ENCODE measurements at places on chromosomes 5 and 9.
A peak's percentile ranks its signal among the peaks of the same experiment; 100 is the strongest.

GRCh38 chr9:133050142-133050541 lies 11.6 kb upstream of the CEL start:
- no peak for DNase-seq

DNA sequence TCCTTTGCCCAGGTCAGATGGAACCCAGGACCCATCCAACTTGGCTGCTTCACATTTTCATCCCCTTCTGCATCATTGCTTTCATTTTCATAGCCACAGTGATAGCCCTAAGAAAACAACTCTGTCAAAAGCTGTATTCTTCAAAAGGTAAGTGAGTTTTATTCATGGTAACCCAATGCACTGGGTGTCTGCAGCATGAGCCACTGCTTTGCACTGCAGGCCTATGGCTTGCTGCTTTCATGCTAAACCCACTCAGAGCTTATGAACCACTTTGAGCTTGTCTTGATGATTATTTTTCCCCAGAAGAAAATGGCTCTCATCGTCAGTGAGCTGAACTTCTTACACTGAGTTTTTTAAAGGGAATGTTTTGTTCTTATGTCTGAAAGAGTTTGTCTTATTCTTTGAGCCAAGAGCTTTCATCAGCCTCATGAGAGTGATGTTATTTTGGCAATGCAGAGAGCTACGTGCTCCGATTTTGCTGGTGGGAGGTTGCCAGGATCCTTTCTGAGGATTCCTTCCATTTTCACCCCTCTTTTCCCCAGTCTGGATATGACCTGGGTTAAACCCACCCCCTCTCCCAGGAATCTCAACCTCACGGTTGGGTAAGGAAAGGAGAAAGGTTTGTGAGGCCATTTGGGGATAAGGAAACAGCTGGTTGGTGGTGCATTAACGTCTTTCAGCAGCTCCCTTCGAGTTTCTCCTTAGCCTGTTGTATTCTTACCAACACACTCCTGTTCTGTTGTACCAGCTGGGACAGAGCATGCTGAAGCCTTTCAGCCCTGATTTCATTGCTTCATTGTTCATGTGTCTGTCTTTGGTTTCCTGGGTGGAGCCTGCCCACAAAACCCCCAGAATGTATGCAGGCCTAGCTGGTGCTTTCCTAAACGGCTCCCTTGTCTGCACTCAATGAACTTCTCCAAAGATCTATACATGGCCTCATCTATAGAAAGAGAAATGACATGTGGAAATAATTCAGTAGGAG lies 47.6 kb downstream of the PDCD1LG2 start:
- DNase-seq, result no peak

- DNase-seq, result no peak
Measured at GRCh38 chr5:66850354-66851075, 254.3 kb downstream of the MAST4 start.

DNA sequence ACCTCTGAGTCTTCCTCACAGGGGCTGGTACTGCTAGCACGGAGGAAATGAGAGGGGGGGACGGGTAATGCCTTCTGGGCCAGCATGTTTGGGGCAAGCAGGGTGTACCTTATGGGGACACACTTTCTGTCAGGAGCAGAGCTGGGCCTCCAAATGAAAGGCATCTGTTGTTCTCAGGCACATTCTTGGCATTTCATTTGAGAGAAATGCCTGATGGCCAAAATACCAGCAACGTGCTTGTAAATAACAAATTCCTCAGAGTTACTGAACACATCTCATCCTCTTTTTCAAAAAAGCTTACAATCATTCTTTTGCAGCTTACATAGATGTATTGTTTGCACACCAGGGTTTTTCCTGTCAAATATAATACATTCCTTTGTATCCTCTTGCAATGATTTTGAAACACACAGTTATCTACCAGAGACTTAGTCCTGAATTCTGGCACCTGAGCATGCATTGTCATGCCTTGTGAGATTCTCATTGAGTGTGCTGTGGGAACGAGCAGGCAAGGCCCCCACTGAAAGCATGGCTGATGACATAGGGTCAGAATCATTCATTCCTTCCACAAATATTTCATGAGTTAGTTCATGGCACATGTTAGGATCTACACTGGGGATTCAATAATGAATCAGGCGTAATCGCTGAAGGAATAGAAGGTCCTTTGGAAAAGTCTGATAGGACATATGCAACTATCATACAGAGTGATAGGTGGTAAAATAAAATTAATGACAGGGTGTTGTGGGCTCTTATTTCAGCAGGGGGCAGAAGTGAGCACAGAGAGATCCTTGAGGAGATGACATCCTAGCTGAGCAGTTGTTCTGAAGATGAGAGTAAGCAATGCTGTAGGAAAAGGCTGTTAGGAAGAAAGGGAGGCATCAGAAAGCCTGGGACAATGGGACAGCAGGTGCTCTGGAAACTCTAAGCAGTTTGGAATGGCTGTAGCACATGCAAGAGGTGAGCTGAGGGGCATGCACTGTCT lies 260.9 kb upstream of the TUT7 start:
- DNase-seq, result peak; percentile 17

DNA sequence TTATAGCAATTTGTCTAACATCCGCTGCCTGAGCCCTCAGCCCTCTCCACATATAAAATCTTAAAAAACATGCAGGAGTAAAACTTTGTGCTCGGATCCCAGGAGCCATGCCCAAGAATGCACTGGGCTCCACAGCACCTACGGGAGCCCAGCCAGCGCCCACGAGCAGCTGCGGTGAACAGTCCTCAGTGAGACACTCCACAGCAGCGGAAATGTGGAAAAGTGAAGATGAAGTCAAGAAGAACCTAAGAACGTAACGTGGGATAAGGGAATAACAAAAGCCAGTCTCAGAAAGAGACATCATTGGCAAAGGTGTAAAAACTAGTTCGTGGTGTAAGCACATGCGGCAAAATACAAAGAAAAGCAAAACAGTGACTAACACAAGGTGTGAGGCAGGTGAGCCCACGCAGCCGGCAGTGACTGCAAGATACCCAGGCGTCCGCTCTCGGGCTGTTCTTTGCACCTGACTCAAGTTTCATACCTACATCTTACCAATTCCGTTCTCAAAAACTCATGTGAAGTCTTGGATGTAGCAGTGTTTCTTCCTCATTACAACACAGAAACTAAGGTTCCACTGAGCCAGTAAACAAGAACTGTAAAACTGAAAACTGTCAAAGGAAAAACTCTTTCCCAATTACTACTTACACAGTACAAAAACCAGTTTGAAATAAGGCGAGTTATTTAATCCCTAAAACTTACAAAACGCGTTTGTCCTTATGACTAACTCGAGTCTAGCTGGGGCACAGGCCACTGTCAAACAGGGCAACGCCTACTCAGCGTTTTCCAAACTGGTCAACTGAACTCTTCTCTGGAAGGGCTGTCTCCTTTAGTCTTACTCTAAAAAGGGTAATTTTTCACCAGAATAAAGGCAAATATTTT lies 1.7 kb downstream of the CAMSAP1 start:
- DNase-seq, result peak; percentile 75

DNA sequence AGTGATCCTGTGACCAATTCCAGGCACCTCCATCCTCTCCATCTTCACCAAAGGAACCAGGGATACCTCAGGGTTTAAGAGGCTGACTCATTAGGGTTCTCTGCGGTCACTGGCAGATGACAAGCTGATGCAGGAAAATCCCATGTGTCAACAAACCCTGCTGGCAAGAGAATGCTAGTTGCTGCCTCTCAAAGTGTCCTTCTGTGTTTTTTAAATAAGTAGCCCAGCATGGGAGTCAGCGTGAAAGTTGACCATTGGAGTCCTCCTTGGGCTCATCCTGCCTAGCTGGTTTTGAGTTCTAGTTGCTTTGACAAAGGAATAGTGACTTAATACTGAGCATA lies 200.2 kb downstream of the SLIT3 start:
- no peak for DNase-seq

- no peak for DNase-seq
Measured at GRCh38 chr5:172554562-172554961, 86.5 kb upstream of the NEURL1B start.

- no peak for DNase-seq
Measured at GRCh38 chr5:6365142-6365976, 13.0 kb downstream of the MED10 start.

DNA sequence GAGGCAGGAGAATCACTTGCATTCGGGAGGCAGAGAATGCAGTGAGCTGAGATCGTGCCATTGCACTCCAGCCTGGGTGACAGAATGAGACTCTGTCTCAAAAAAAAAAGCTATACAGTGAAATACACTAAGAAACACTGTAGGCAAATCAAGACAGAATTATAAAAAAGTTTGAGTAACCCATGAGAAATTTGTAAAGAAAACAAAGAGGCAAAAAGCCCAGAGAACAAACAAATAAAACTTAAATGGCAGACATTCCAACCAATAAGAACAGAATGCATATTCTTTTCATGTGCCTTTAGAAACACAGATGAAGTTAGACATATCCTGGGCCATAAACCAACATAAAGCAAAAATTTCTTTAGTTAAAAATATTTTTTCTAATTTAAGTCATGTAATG lies 30.6 kb downstream of the ZNF169 start:
- no peak for DNase-seq

DNA sequence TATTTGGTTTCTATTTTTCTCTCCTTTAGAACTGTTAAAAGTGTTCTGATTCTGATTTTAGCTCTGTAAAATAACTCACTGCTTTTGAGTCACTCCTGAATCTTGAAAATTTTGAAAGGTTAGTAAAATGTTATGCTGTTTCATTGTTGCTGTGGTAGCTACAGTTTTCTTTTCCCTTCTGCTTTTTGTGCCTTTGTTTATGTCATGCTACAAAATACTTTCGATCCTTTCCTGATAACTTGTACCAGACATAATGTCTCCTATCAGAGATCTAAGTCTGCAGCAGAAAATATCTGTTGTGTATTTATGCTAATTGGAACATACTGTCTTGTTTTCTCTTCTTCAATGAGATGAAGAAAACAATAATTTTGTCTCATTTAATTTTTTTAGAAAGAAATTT lies 26.9 kb upstream of the CEP120 start:
- no peak for DNase-seq

- no peak for DNase-seq
Measured at GRCh38 chr9:116154976-116155697, 1.5 kb downstream of the PAPPA start.

DNA sequence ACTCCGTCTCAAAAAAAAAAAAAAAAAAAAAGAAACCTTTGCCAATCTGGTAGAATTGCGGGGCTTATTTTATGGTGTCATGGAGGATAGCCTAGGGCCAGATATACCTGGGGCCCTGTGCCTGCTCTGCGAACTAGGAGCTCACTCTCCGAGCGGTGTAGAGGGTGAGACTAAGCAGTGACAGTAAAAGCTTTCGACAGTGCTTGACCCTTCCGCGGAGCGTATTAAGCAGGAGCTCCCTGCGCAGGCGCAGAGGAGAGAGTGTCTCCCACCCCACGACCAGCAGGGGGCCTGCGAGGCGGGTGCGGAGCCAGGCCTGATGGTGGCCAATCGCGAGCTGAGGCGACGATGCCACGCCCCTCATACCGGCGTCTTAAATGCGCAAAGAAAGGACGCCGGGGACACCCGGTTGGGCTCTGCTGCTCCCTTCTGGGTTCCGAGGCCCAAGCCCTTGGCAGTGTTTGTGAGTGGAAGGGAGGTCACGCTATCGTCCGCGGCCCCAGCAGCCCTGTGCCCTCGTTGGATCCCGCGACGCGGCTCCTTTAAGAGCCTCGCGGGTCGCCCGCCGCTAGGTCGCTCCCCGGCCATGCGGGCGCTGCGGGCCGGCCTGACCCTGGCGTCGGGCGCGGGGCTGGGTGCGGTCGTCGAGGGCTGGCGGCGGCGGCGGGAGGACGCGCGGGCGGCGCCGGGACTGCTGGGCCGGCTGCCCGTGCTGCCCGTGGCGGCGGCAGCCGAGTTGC lies at the start of gene ENDOG:
Gene ENDOG, plus strand, starts transcription at position 402 of the 740 bp plus-strand sequence. Its CDS starts 185 bp downstream, at position 587.
- peak; percentile 99 for DNase-seq

DNA sequence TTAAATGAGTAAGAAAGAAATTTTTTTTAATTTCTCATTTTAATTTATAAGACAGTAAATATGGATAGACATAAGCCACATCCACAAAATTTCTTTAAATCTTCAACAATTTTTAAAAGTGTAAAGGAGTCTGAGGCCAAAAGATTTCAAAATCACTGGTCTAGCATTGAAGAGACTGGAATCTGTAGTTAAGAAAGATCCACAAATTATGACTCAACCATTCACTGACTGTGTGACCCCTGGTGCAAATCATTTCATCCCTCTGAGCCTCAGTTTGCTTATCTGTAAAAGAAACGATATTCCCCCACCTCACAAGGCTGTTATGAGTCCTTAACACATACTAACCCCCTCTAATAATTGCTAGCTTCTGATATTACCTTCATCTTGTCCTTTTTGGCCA lies 98.5 kb downstream of the EBF1 start:
- no peak for DNase-seq
